ENCODE measurements at places on chromosomes 5 and 9. TPM values are rescaled to one million over a fixed set of nuclear protein-coding genes. Genes with fewer than 3 reads are reported as not detected.

Gene GGTA1
- not detected for total RNA-seq

Gene SLC34A1
- total RNA-seq: not detected

Gene INSL6
- total RNA-seq: not detected

Gene FAT2
- 0.06 TPM for total RNA-seq

Gene ANXA6
- 178 TPM for total RNA-seq
